Cardiac muscle cell (in vitro differentiated cells and primary cell): ENCODE measurements at places on chromosomes 2 and 18.

- no peak overlapping the region for H3K27ac ChIP-seq
- H3K27me3 ChIP-seq, result peaks cover 34% of the 10 kb centered on the region
- no peak for DNase-seq
These were observed 68.5 kb downstream of the TMEM18 start for GRCh38 chr2:608711-609110.

GRCh38 chr2:173574324-173575112 is 219.8 kb downstream of the CDCA7 start:
- DNase-seq, result no peak
- H3K27ac ChIP-seq, result no peak overlapping the region
- no peaks in the 10 kb centered on the region for H3K36me3 ChIP-seq
- H3K4me3 ChIP-seq, result no peak overlapping the region
- H3K4me1 ChIP-seq, result peaks cover 5% of the 10 kb centered on the region

DNA sequence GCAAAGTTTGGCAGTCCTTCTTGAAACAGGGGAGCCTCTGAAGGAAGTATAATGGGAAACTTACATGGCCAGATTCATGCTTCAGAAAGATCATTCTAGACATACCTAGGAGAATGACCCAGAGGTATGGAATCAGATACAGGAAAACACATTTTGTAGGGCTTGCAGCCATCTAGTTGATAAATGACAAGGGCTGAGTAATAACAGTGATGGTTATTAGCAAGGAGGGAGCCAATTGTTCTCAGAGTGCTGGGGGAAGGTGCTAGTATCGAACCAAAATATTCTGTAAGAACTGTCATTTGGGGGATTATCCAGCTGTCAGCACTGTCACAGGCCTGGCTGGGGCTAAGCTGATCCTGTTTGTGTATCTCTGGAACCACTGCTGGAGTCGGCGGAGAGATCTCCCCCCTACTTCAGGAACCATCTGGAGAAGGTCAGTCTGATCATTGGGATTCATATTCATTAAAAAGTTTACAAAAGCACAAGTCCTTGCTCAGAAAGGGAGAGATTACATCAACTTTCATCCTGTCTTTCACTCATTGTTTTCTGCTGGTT is 113.8 kb upstream of the THSD7B start:
- no peaks in the 10 kb centered on the region for H3K4me1 ChIP-seq
- no peaks in the 10 kb centered on the region for H3K36me3 ChIP-seq
- H3K4me3 ChIP-seq, result no peak overlapping the region
- peaks cover 3% of the 10 kb centered on the region for H3K27me3 ChIP-seq
- H3K27ac ChIP-seq, result no peak overlapping the region
- no peak for DNase-seq

- H3K27me3 ChIP-seq, result no peaks in the 10 kb centered on the region
- no peak overlapping the region for H3K4me3 ChIP-seq
These were observed 14.1 kb downstream of the PTRHD1 start for GRCh38 chr2:24779116-24779515.
